ENCODE measurements at places on chromosomes 5 and 9.

GRCh38 chr9:107534510-107535078 is 45.0 kb upstream of the KLF4 start:
- DNase-seq = no peak

GRCh38 chr9:90903766-90904424 is 102.3 kb downstream of the SYK start:
- no peak for DNase-seq

GRCh38 chr5:170416526-170416925 is 27.4 kb upstream of the KCNMB1 start:
- no peak for DNase-seq

GRCh38 chr9:114276908-114277821 is 45.7 kb upstream of the ORM1 start:
- DNase-seq = no peak

GRCh38 chr5:177334155-177334551 is 17.3 kb downstream of the LMAN2 start:
- DNase-seq = no peak

DNA sequence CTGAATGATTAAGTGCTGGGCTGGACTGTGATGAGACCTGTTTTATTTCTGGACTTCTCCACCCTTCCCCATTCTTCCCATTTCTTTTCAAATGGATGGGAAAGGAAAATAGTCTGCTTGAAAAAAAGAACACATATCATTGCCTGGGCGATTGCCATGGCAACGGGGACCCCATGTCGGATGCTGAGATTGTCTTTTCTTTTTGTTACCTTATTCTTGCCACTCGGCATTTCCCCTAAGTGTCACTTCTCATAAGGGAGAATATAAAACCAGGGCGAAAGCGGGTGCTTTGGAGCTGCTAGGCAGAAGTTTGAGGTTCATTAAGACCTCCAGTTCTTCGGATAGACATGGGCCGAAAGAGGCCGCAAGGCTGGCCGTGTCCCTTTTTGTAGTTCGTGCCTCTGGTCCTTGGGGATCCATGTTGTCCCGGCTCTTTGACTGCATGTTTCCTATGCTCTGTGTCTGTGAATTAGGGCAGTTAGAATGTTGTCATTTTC is 763 bp downstream of the FGD3 start:
- DNase-seq = no peak

DNA sequence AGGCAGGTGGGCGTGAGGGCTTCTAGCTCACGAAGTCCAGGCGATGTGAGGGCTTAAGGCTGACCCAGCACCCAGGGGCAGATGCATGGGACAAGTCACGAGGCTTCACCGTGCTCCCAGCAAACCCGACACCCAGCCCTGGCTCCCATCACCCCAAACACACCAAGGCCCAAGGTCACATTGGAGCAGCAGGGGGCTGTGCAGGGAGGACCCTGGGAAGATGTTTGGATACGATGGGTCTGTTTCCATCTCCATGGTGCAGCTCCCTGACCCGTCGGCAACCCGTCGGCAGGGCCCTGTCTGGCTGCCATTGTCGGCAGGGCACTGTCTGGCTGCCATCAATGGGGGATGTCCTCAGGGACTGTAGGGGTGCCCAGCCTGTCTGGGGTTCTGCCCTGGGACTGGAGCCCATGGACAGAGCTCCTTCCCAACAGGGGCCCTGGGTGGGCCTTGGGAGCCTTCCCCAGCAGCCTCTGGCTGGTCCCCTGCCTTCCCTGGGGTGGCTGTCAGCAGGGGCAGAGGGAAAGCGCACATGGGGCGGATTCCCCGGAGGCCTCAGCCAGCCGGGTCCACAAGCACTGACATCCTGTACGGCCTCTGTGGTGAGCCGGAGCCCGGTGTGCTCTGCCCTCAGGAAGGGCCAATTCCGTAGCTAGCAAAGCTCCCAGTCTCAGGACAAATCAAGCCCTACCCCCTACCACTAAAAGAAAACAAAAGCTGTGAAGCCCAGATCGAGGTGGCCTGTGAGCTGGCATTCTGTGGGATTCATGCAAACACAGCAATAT is 47.1 kb downstream of the NACC2 start:
- no peak for DNase-seq

DNA sequence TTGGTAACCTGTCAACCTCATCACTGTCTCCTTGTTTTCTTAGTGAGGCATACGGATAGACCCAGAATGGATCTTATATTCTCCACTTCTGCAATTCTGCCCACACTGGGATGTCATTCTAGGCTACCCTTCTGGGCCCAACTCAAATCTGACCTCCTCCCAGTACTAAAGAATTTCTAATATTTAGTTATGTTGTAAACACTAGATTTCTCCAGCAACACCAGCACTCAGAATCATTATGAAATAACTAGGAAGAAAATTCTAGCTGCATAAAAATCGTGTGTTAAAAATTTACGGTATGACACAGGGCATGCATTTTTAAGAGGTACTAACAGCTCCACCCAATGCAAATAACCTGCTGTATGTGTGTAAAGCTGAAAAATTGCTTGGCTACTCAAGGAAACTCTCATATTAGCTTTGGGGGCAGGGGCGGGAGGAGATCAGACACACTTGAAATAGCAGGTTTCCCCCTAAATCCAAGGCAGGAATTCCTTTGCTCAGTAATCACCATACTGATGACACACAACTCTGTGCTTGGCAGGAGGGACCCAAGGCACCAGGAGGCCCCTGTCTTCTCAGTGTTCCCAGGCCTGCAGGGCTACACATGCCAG is 27.3 kb downstream of the MACROH2A1 start:
- DNase-seq = no peak

GRCh38 chr5:180790524-180790923 is 12.1 kb downstream of the MGAT1 start:
- no peak for DNase-seq
